ENCODE measurements at places on chromosomes 7 and 10. TPM values are rescaled to one million over a fixed set of nuclear protein-coding genes. Genes with fewer than 3 reads are reported as not detected.

The SLC16A9 gene
- polyA plus RNA-seq = 3.8 TPM

DNA sequence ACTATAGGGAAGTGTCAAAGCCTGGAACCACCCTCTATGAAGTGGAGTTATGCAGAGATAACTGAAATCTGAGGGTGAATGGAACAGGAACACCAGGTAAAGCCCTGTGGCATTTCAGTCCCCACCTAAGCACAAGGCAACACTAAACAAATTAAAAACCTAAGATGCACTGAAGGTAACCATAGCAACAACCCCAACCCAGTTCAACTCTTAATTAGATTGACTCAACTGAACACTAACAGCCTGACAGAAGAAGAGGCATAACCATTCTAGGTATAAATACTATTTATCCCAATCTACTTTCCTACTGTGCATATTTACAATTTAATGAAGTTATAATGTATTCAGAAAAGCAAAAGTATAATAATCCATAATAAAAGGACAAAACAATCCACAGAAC is 9.2 kb upstream of the GIMAP5 start:
- no peaks in the 10 kb centered on the region for H3K27me3 ChIP-seq
- H3K27ac ChIP-seq = no peak overlapping the region
- no peaks in the 10 kb centered on the region for H3K36me3 ChIP-seq
- H3K4me3 ChIP-seq = no peak overlapping the region
- H3K4me1 ChIP-seq = peaks cover 4% of the 10 kb centered on the region

DNA sequence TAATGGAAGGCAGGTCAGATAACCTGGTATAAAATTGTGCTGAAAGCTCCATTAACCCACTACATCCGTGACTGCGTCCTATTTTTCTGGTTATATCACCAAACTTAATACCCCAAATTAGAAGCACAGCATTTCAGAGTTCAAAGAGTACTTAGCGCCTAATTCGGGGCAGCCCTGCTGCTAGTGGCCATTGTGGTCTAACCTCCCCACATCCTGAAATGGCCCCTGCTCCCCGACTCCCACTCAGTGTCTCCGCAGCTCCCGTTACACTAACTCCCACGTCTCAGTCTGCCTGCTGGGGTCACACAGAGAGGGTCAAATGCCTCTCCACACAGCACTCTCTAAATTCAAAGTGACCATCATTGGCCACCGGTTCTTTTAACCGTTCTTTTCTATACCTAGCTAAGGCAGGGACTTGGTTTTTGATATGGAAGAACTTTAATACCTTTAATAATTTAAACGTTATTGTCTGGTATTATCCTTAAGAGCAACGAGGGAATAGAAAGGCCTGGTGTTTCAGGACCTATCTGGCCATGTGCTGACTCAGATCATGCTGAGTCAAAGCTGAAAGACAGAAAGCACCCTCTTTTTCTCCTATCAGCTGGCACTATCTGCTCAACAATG is 117.1 kb downstream of the KMT2E start:
- peaks cover 7% of the 10 kb centered on the region for H3K36me3 ChIP-seq
- H3K4me1 ChIP-seq = peaks cover 16% of the 10 kb centered on the region
- DNase-seq = peak; percentile 38
- H3K4me3 ChIP-seq = no peak overlapping the region

DNA sequence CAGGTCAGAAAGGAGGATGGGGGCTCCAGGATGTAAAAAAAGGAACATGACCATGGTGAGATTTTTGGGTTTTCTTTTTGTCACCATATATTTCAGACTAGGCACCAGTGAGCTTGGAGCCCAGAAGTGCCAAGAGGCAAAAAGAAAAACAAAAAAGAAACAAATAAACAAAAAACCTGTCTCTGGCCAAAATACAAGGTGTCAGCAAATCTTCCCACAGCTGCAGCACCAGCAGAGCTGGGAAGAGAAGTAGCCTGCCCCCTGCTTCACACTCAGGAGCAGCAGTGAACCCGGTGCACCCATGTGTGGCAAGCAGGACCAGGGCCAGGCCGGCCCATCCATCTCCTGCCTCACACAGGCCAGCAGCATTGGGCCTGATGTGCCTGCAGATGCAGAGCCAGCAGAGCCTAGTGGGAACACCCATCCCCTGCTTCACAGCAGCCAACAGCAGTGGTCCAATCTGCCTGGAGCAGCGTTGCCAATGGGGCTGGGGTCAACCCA is 34.7 kb upstream of the C10orf71 start:
- no peaks in the 10 kb centered on the region for H3K27me3 ChIP-seq
- H3K4me3 ChIP-seq = no peak overlapping the region
- no peak overlapping the region for H3K27ac ChIP-seq
- H3K4me1 ChIP-seq = no peaks in the 10 kb centered on the region
- H3K36me3 ChIP-seq = no peaks in the 10 kb centered on the region

The CRPPA gene
- polyA plus RNA-seq = not detected

GRCh38 chr10:90871766-90872647 is at the start of gene RPP30:
RPP30 (plus strand) TSS chr10:90871974; CDS start chr10:90871987, 13 bp downstream.
- H3K27me3 ChIP-seq = no peaks in the 10 kb centered on the region
- H3K4me1 ChIP-seq = 0 out of 2 replicates have a peak, but pooled peaks cover 3% of the 10 kb centered on the region
- peak within 1 kb of the TSS; percentile 87 for H3K4me3 ChIP-seq
- DNase-seq = peak; percentile 46
- H3K36me3 ChIP-seq = peaks cover 9% of the 10 kb centered on the region
- peak within 1 kb of the TSS; percentile 66 for H3K27ac ChIP-seq

- no peak for DNase-seq
- no peaks in the 10 kb centered on the region for H3K4me1 ChIP-seq
- no peak overlapping the region for H3K27ac ChIP-seq
- no peaks in the 10 kb centered on the region for H3K27me3 ChIP-seq
Measured at GRCh38 chr10:112792487-112793201, 157.4 kb upstream of the TCF7L2 start.

DNA sequence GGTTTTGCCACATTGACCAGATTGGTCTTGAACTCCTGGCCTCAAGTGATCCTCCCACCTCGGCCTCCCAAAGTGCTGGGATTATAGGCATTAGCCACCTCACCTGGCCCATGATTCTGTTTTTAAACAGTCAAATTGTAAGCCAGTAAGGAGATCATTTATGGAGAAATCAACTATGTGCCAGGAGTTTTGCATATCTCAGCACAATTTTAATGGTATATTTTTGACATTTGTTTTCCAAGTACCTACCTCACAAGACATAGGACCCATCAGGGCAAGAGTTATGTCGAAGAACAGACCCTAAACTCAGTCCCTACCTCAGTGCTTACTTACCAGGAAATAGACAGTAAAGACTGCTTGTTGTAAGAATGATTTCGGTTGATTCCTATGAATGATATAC is 173.3 kb upstream of the TNS3 start:
- H3K4me1 ChIP-seq = no peaks in the 10 kb centered on the region
- no peak for DNase-seq
- no peak overlapping the region for H3K4me3 ChIP-seq
- H3K36me3 ChIP-seq = no peaks in the 10 kb centered on the region

DNA sequence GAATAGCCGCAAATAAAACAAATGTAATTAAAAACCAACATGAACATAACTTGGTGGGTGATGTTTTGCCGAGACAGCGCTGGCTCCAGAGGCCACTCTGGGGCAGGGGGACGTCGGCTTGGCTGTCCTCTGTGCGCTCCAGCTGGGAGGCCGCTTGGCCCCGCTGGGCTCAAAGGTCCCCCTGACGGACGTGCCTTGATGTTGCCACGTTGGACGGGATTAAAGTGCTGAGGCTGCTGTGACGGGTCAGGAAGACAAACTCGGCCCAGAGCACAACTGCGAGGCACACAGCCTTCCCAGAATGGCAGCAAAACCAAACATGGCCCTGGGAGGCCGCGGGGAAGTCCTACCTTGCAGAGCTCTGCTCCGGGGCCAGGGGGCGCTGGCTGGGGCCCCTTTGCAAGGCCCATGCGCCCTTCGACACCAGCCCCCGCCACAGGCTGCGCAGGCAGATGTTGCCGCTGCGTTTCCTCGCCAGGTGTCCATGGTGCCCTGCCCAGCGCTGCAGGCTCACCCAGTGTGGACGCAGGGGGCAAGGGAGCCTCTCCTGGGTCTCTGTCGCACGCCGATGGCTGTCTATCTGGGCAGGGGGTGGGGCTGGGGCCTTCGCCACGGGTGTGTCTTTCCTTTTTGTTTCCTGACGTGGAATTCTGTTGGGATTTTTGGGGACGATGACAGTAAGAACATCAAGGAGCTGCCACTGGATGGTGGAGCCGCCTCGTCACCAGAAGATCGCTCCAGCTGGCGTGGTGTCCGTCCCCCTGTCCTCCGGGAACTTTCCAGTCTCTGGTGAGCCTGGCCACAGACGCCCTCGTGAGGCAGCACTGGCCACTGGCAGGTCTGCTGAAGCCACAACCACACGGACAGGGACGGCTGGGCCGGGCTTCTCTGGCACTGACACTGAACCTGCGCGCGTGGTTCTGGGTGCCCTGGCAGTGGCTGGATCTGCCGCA is 99.6 kb upstream of the DIP2C start:
- H3K27me3 ChIP-seq = no peaks in the 10 kb centered on the region
- no peak for DNase-seq
- H3K27ac ChIP-seq = no peak overlapping the region
- H3K36me3 ChIP-seq = no peaks in the 10 kb centered on the region

The HOXA11 gene
- not detected for polyA plus RNA-seq

DNA sequence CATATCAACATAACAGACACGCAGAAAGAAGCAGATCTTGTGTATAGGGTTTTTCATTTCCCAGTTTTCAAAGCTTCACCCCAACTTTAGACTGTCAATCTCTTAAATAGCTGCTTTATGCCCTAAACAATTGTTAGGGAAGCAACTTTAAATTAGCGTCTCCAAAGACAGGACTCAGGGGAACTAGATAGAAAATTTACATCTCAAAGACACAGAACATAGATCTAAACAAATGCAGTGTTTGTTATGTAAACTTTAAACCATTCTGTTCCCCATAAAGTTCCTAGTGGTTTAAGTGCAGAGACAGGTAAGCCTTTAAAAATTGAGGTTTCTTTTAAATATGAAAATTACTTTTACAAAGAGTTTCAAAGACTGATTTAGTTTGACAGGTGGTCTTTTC is 379.2 kb upstream of the GHITM start:
- H3K36me3 ChIP-seq = no peaks in the 10 kb centered on the region
- no peaks in the 10 kb centered on the region for H3K27me3 ChIP-seq
- H3K4me1 ChIP-seq = no peaks in the 10 kb centered on the region
- DNase-seq = no peak
- no peak overlapping the region for H3K4me3 ChIP-seq

The AS3MT gene
- 0.21 TPM for polyA plus RNA-seq

All from GM12878 (cell line).